Cardiac fibroblast (primary cell): ENCODE measurements at places on chromosomes 2 and 18.

- DNase-seq: no peak
Observed at GRCh38 chr2:167508709-167509108, 620.4 kb downstream of the XIRP2 start.

DNA sequence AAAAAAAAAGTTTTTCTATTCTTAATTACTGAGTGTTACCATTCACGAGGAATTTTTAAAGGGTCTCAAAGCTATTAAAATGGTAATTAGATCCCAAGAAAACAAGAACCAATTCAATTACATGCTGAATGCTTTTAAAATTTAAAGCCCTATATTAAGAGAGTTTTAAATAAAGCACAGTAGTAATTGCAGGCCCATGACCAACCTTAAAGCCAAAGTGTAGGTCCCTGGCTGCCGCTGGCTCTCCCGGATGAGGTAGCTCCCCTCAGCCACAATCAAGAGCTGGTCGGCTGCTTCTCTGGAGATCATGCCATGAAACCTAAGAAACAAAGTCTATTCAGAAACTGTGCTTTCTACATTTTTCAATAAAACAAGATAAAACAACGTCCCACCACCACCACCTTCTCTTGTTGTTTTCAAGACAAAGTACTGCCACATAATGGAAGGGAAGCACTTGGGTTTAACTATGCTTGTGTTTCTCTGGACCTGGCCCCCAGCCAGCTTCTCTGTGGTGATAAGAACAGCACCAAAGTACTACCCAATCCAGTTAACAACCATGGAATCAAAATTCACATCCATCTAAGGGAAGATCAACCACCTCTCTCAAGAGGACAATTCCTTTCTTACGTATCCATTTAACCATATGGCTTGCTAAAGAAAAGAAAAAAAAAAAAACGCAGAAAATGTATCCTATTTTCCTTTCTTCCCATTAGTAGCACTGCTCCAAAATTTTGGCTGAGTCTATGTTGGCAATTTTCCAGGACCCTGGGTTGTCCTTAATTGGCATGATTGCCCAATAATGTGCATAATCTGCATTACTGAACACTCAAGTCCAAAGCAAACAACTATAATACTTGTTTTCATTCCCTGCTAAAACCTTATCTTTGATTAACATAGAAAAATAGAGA is 90.1 kb downstream of the CHN1 start:
- peak; percentile 84 for DNase-seq

DNA sequence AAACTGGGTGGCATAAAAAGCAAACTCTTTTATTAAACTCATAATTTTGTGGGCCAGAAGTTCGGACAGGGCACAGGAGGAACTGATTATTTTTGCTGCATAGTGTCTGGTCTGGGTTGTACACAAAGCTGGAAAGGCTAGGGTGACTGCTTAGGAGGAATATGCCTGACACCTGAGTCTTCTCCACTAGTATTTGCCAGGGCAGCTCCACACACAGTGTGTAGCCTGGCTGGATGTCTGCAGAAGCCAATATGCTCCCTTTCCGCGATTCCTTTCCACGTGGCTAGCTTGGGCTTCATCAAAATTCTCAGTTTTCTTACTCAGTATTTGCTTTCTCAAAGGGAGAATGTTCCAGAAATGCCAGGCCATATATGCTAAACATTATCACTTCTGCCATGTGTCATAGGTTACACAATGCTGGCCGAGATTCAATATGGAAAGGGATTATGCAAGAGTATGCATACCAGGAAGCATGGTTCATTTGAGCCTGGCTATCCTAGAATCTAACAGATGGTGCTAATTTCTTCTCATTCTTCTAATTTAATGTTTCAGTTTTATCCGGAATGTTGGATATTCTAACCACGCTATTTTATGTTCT is 142.7 kb upstream of the DOK6 start:
- DNase-seq: peak; percentile 90

GRCh38 chr2:109537565-109538222 is 76.1 kb downstream of the SEPTIN10 start:
- peak; percentile 61 for DNase-seq

DNA sequence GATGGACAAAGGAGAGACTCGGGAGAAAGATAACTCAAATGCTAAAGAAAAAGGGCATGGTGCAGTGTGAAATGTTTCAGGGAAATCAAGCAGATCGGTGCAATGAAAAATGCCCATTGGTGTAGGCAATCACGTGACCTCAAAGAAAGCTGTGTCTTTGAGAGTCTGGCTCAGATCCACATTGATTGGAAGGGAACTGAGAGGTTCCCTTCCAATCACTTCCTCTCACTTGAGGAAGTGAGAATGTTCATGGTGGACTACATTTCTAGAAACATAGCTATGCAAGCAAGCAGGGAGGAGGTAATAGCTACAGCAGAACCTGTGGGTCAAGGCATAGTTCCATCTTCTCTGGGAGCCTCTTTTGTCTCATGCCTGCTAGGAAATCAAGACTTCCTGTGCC is 187.4 kb downstream of the LPIN1 start:
- DNase-seq: no peak

GRCh38 chr2:17940091-17940630 is 61.7 kb downstream of the KCNS3 start:
- DNase-seq: no peak

GRCh38 chr2:70826696-70827350 is 6.4 kb upstream of the CLEC4F start:
- no peak for DNase-seq

DNA sequence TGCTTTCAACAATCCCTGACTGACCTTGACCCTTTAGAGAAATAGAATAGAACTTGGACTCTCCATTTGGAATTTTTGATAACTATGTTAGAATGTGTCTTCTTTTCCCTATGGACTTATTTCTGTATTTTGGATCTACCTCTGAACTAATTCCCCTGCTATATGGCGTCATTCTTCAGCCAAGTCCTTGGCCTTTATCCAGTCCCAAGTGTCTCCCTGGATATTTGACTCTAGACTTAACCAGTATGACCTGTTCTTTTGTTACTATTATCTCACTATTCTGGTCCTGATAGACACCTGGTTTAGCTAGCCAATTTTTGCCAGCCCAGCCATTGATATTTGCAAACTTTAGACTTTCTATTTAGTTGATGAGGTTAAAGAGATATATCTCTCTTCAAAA is 186.8 kb downstream of the KCNS3 start:
- DNase-seq: no peak

GRCh38 chr18:75915941-75916623 is 488.6 kb upstream of the SMIM21 start:
- DNase-seq: no peak

- DNase-seq: no peak
Observed at GRCh38 chr18:3993941-3994687, 461.0 kb downstream of the DLGAP1 start.

DNA sequence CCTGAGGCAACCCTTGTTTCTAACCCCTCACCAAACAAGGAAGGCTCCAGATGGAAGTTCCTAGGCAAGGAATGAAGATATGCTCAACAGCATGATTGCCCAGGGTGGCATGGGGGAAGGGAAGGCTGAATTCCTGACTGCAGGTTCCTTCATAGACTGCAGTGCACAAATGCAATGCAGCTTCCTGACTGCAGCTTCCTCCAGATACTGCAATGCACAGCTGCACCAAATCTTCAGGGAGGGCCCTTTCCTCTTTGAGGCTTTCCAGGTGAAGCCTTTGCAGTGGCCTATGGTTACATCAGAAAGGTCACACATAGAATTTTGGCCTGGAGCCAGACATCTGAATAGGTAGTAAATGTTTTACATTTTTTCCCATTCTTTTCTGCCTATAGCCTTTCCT is 58.8 kb upstream of the DYNAP start:
- DNase-seq: no peak

DNA sequence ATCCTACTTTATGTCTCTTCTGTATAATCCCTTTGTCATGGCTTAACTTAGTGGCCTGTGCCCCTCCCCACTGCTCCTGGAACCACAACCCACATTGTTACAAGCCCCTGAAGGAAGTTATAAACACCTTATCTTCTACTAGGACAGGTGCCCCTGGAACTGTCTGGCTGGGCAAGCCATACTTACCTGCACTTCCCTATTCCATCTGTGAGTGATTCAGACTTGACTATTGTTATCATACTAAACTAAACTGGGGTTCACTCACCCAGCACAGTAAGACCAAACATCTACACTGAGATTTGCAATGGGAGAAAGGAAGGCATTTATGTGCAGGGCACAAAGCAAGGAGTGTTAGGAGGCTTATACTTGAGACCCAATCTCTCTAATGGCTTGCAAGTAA is 3.7 kb upstream of the UGT1A6 start:
- DNase-seq: no peak
